ENCODE measurements at places on chromosomes 3 and 15. TPM values are rescaled to one million over a fixed set of nuclear protein-coding genes. Genes with fewer than 3 reads are reported as not detected.

CYP8B1 gene
- total RNA-seq = not detected

ARL13B gene
- 17.2 TPM for total RNA-seq

- no peak overlapping the region for H3K4me3 ChIP-seq
- DNase-seq = no peak
- no peaks in the 10 kb centered on the region for H3K27me3 ChIP-seq
- peaks cover 9% of the 10 kb centered on the region for H3K36me3 ChIP-seq
Observed at GRCh38 chr15:34334672-34335071, 2.9 kb downstream of the SLC12A6 start.

- H3K27me3 ChIP-seq = no peaks in the 10 kb centered on the region
- no peaks in the 10 kb centered on the region for H3K36me3 ChIP-seq
- no peak for DNase-seq
- H3K4me3 ChIP-seq = no peak overlapping the region
- H3K4me1 ChIP-seq = no peaks in the 10 kb centered on the region
- H3K27ac ChIP-seq = no peak overlapping the region
Observed at GRCh38 chr3:134503266-134503665, 17.4 kb downstream of the CEP63 start.

DNA sequence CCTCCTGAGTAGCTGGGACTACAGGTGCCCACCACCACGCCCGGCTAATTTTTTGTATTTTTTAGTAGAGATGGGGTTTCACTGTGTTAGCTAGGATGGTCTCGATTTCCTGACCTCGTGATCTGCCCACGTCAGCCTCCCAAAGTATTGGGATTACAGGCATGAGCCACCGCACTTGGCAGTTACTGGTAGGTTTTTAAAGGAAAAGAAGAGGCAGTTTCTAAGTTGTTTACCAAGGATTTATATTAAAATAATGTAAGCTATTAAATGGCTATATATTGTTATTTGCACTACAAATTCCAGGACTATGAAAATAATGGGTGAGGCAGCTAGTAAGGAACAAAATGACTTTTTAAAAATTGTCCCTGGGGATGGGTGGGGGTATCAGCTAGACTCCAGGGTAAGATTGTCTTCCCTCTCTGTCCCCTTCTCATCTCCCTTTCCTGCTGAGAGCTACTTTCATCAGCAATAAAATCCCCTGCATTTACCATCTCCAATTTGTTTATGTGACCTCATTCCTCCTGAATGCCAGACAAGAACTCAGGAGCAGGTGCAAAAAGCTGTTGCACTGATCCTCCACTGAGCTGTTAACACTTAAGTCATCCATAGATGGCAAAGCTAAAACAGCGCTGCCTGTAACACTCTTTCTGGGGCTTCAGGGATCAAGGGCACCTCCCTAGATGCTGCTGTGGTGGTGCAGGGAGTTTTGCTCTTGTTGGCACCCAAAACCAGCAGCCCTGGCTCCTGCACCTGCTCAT, 165.2 kb downstream of the ZPLD1 start:
- H3K4me3 ChIP-seq = no peak overlapping the region
- no peaks in the 10 kb centered on the region for H3K4me1 ChIP-seq
- no peak overlapping the region for H3K27ac ChIP-seq
- no peaks in the 10 kb centered on the region for H3K27me3 ChIP-seq
- no peaks in the 10 kb centered on the region for H3K36me3 ChIP-seq
- no peak for DNase-seq

- H3K36me3 ChIP-seq = no peaks in the 10 kb centered on the region
- no peaks in the 10 kb centered on the region for H3K27me3 ChIP-seq
- H3K4me1 ChIP-seq = peaks cover 4% of the 10 kb centered on the region
- no peak for DNase-seq
Observed at GRCh38 chr3:132016061-132017041, 18.5 kb downstream of the CPNE4 start.

GUCA1C gene
- not detected for total RNA-seq

DNA sequence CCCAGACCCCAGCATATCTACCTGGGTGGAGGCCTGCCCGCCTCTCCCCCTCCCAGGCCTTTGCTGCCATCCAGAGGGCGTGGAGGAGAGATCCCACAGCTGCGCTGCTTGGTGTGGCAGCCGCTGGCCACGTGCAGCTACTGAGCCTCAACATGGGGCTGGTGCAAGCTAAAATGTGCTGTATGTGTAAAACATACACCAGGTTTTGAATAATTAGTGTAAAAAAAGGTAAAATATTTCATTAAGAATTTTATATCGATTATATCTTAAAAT, 95.8 kb downstream of the SEC22A start:
- peak; percentile 72 for DNase-seq
- no peaks in the 10 kb centered on the region for H3K4me1 ChIP-seq
- no peak overlapping the region for H3K4me3 ChIP-seq
- H3K27ac ChIP-seq = no peak overlapping the region
- H3K36me3 ChIP-seq = no peaks in the 10 kb centered on the region
- H3K27me3 ChIP-seq = no peaks in the 10 kb centered on the region

- peak; percentile 40 for DNase-seq
- H3K4me3 ChIP-seq = no peak overlapping the region
- H3K27me3 ChIP-seq = no peaks in the 10 kb centered on the region
- H3K36me3 ChIP-seq = peaks cover 15% of the 10 kb centered on the region
Observed at GRCh38 chr3:18351823-18352744, 73.1 kb downstream of the SATB1 start.

- no peak overlapping the region for H3K27ac ChIP-seq
- H3K4me1 ChIP-seq = no peaks in the 10 kb centered on the region
- no peak overlapping the region for H3K4me3 ChIP-seq
- H3K27me3 ChIP-seq = no peaks in the 10 kb centered on the region
Observed at GRCh38 chr3:115651087-115651486, 27.8 kb downstream of the GAP43 start.

SPESP1 gene
- total RNA-seq = not detected

SH2D7 gene
- total RNA-seq = not detected

DNA sequence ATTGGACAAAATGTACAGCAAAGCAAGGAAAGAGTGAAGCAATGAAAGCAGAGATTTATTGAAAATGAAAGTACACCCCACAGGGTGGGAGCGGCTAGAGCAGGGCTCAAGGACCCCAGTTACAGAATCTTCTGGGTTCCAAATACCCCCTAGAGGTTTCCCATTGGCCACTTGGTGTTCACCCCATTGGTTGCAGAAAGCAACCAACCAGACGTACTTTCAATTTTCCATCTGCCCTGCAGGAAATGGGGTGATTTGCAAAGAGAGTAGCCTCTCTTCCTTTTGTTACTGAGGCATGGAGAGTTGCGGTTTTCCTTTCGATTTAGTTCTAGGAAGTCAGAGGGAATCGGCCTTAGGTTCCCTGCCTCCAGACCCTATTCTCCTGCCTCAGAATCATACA, 2.4 kb downstream of the PML start:
- no peak overlapping the region for H3K4me3 ChIP-seq
- H3K27me3 ChIP-seq = no peaks in the 10 kb centered on the region
- H3K4me1 ChIP-seq = no peaks in the 10 kb centered on the region

DNA sequence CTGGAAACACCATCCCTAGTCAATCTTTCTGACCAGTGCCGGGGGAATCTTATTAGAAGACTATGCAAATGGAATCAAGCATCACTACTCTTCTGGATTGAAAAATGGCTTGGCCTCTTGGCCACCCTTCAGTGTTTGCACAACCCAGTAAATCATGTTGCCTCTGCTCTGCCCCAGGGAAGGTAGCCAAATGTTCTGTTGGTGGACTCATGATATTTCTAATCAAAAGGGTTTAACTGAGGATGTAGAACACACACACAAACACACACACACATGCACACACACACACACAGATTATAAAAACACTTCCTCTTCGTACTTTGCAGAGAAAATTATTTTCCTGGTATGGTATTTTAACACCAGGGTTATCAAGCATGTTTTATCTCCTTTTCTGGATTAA, 7.9 kb downstream of the RBP2 start:
- H3K36me3 ChIP-seq = no peaks in the 10 kb centered on the region
- no peaks in the 10 kb centered on the region for H3K27me3 ChIP-seq
- H3K4me1 ChIP-seq = no peaks in the 10 kb centered on the region
- no peak overlapping the region for H3K27ac ChIP-seq
- no peak overlapping the region for H3K4me3 ChIP-seq

KIF15 gene
- total RNA-seq = 16.2 TPM

DNA sequence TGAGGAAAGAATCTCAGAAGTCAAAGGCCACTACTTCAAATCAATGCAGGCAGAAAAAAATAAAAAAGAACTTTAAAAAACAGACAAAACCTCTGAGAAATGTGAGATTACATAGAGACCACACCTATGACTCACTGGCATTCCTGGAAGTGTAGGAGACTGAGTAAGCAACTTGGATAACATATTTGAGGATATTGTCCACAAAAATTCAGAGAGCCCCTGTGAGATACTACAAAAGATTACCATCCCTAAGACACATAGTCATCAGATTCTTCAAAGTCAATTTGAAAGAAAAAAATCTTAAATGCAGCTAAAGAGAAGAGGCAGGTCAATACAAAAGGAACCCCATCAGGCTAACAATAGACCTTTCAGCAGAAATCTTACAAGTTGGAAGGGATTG, 887.3 kb downstream of the NTRK3 start:
- no peaks in the 10 kb centered on the region for H3K27me3 ChIP-seq
- no peaks in the 10 kb centered on the region for H3K36me3 ChIP-seq
- no peaks in the 10 kb centered on the region for H3K4me1 ChIP-seq
- DNase-seq = no peak
- H3K4me3 ChIP-seq = no peak overlapping the region

PRSS50 gene
- total RNA-seq = 5.2 TPM

DNA sequence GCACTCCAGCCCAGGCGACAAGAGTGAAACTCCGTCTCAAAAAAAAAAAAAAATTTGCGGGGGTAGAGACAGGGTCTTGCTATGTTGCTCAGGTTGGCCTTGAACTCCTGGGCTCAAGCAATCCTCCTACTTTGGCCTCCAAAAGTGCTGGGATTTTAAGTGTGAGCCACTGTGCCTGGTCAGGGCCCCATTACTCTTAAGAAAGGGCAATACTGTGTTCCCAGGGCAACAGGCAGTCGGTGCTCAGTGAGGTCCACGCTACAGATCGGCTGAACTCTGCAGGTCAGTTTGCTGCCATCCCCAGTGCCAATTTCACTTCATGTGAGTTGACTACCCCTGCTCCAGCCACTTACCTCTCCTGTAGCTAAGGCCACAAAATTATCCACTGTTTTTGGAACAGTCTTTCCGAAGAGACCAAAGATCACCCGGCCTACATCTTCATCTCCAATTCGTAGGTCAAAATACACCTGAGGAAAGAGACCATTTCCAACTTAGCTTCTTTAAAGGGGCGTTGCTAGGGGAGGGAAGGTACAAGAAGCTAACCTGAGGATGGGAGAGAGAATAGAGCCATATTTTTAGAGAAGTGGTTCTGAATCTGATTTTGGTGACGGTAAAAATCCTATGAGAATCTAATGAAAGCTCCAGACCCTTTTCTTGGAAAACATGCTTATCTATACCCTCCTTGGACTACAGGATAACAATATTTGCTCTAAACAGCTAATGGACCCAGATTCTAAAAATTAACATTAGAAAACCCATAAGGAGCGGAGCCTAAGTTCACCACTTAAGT, 939 bp downstream of the PPIB start:
- no peak for DNase-seq
- peaks cover 36% of the 10 kb centered on the region for H3K36me3 ChIP-seq
- no peaks in the 10 kb centered on the region for H3K27me3 ChIP-seq
- peaks cover 13% of the 10 kb centered on the region for H3K4me1 ChIP-seq

DNA sequence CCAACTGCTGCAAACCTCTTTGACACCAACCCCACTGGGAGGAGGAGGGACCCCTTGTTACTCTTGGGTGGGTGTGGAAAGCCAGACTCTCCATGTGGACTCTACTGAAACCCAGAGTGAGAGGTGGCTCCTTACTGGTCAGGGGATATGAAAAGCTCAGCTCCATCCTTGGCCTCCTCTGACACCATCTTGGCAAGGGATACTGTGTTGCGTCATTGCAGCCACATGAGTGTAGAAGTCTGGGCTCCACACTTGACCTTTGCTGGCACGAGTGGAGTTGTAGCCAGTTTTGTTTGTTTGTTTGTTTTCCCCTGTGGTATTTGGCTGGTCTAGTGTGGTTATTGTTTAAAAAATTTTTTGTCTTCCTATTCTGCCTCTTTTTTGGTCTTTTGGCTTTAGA, 289.1 kb downstream of the GAP43 start:
- no peaks in the 10 kb centered on the region for H3K36me3 ChIP-seq
- DNase-seq = no peak
- no peaks in the 10 kb centered on the region for H3K27me3 ChIP-seq
- H3K4me3 ChIP-seq = no peak overlapping the region
- no peak overlapping the region for H3K27ac ChIP-seq

DNA sequence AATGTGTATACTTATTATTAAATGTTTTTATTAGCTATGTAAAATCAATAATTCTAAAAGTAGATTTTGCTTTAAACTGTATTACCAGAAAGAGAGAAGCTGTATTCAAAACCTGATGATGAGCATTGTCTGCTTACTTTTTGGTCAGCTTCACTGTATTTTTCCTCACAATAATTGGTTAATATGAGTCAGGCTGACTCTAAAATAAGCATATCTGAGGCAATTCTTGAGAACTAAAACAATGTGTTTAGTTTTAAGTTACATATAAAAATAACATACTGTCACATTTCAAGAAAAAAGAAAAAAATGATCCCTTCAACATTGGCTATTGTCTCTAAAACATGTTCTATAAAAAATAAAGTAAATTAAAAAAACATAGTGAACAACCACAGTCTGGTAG, 66.1 kb downstream of the EPHA3 start:
- no peaks in the 10 kb centered on the region for H3K36me3 ChIP-seq
- no peak overlapping the region for H3K27ac ChIP-seq
- H3K27me3 ChIP-seq = no peaks in the 10 kb centered on the region
- no peak overlapping the region for H3K4me3 ChIP-seq
- DNase-seq = no peak

DNA sequence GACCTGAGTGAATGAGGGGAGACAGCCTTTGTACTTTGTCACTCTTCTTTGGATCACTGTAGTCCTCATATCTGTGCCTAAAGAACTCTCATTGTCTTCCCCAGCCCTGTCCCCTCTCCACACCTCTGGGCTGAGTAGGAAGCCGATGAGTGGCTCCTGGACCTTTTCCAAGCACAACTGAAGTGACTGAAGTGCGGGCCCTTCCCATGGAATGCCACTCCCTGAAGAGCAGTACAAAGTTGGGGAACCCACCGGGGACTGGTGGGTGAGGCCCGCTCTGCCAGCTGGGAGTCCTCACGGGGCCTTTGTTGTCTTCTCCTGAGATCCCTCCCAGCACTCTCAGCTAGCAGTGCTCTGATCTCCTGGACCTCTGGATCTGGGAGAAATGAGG, 90.1 kb downstream of the AAGAB start:
- H3K4me1 ChIP-seq = peaks cover 16% of the 10 kb centered on the region
- no peak overlapping the region for H3K4me3 ChIP-seq
- peaks cover 41% of the 10 kb centered on the region for H3K36me3 ChIP-seq
- H3K27me3 ChIP-seq = peaks cover 10% of the 10 kb centered on the region
- DNase-seq = no peak

All from endodermal cell (in vitro differentiated cells).